ENCODE measurements at places on chromosomes 5 and 9.

- DNase-seq: no peak
Observed at GRCh38 chr5:74578356-74579044, 62.0 kb downstream of the ENC1 start.

DNA sequence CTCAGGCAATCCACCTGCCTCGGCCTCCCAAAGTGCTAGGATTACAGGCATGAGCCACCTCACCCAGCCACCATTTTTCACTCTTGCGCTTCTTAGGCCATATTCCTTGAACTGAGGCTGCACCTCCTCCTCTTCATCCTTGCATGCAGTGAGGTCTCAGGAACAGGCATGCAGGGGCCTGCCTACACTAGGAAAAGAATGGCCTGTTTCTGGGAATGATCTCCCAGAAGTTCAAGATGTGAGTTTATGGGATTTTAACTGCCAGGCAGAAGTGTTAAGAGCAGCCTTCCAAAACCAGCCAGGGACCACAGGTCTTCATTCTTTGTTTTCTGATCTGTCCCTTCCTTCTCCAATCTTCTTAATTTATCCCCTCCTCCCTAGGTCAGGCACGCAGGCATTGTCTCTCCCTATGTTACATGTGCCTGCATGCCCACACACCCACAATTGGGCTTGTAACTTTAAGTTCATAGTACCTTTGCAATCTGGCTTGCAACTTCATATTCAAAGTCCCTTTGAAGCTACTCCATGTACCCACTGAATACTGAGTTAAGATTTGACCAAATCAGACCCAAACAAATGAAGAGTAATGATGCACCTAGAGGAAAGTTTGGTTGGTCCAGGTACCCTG is 10.5 kb upstream of the HSPA4 start:
- DNase-seq: no peak

GRCh38 chr5:33371660-33372059 is 69.1 kb upstream of the TARS1 start:
- no peak for DNase-seq

- DNase-seq: no peak
Observed at GRCh38 chr9:79598562-79599345, 27.0 kb downstream of the TLE4 start.

DNA sequence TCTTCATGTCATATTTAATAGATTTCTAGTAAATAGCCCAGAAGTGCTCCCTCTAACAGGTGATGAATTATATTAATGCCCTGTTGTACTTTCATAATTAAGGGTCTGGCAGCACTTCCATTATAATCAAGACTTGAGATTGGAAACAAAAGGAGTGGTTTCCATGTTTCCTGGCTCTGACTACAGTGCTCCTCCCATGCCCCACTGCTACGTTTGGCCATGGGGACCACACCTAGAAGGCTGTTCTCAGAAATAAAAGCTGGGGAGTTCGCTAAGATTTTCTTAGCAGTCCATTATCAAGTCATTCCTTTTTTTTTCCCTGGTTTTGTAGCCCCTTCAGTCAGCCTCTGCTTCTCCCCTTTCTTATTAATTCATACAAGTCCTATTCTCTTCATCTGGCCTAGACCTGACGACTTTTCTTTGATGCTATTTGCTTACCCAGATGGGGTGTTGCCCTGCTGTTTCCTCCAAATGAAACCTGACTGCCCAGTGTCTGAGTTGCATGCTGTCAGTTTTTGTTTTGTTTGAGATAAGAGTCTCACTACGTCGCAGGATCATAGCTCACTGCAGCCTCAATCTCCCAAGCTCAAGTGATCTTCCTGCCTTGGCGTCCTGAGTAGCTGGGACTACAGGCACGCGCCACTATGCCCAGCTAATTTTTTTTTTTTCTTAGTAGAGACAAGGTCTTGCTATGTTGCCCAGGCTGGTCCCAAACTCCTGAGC is 312.1 kb upstream of the EFNA5 start:
- no peak for DNase-seq

DNA sequence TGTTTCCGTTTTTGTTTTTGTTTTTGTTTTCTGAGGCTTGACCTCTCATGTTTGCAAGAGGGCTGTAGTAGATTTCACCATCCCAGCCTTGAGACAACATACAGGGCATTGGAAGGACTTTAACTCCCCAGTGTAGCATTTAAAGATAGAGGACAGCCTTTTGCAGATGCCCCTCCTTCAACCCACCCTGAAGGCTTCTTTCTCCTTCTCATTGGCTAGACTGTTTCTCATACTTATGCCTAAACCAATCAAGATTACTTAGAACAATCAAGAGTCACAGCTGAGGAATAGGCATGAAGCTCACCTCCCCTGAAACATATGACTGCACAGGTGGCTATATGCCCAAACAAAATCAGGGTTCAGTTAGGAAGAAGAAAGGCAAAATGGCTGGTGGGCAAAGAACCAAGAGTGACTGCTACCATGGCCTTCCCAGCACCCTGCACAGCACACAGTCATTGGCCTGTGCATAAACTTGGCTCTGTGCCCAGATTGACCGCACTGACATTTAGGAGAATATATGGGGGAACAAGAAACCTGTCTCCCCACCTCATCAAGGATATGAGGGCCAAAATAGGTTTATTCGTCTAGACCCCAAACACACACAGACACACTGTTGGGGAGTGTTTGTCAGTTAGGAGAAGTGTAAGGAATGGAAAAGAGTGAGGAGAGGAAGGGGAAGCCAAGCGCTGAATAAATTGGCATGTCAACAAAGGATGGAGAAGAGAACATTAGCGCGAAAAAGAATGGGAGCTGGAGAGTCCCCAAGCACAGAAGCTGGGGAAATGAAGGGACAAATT is 137.3 kb upstream of the RANBP3L start:
- no peak for DNase-seq

DNA sequence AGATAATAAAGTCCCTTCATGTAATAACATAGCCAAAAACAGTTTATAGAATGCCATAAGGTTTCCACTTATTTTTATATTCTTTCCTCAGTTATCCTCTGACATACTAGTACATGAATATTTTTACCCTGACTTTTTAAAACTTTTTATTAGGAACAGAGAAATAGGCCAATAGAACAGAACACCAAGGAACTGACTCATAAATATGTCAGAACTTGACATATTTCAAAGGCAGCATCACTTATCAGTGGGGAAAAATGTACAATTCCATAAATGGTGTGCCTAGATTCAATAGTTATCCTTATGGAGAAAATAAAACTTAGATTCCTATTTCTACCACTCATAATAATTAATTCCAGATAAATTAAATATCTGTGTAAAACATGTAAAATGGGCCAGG is 9.4 kb downstream of the STARD4 start:
- DNase-seq: no peak

GRCh38 chr5:150341331-150341730 is 16.2 kb upstream of the TCOF1 start:
- no peak for DNase-seq

DNA sequence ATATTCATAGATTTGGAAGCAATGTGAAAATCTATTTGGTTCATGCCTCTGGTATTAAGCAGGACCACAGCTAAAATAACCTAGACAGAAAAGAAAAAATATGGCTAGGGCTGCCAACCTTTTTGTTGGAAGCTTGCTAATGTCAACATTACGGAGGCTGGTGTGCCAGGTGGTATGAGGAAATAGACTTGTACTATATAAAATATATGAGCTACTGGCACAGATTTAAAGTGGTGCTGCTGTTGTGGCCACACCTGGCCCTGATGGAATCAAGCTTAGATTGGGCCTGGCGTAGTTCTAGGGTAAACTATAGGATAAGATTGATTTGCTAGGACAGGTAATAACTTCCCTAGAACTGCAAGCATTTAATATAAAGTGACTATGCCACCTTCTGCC is 10.6 kb upstream of the PARP8 start:
- DNase-seq: no peak

DNA sequence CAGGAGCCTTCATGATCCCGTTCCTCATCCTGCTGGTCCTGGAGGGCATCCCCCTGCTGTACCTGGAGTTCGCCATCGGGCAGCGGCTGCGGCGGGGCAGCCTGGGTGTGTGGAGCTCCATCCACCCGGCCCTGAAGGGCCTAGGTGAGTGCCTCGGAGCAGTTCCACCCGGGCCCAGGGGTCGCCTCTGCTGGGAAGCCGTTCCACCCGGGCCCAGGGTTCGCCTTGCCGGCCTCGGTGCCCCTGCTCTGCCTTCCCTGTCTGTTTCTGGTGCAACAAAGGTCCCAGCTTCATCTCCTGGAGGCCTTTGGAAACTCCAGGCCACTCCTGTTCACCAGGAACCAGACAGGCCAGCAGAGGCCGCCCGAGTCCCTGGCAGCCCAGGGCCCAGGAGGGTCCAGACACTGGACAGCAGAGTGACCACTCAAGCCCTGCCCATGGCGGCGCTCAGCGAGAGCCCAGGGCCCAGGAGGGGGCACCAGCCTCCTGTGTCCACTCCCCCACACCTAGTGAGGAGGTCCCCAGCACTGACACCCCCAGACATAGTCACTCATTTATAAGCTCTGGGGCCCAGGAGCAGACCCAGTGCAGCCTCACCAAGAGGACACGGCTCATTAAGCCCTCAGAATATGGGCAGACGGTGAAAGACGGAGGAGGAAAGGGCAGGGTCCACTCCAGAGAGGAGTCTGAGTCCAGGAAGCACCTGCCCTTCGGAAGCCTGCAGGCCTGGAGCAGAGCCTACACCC is 7.5 kb downstream of the SLC6A19 start:
- DNase-seq: no peak

- no peak for DNase-seq
Observed at GRCh38 chr9:129773262-129774048, 20.6 kb upstream of the PTGES start.

- DNase-seq: no peak
Observed at GRCh38 chr9:6184749-6185645, 30.6 kb upstream of the IL33 start.

DNA sequence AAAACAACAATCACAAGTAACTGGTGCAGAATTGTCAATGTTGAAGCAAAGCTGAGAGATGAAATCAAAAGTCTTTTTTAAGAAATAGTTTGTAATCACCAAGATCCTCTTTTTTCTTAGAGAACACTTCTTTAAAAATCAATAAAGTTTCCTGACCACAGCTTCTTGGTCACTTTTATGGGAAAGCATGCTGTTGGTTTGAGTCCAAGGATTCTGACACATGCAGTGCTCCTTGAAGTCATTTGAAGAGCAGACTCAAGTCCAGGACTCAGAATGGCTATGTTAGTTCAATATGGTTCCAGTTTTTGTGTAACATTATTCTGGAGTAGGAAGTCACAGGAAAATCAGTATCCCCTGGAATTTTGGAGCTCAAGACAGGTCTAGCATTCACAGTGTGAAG is 480.6 kb downstream of the NR2F1-AS1 start:
- DNase-seq: no peak

- DNase-seq: no peak
Observed at GRCh38 chr5:159021901-159022556, 77.7 kb downstream of the EBF1 start.

DNA sequence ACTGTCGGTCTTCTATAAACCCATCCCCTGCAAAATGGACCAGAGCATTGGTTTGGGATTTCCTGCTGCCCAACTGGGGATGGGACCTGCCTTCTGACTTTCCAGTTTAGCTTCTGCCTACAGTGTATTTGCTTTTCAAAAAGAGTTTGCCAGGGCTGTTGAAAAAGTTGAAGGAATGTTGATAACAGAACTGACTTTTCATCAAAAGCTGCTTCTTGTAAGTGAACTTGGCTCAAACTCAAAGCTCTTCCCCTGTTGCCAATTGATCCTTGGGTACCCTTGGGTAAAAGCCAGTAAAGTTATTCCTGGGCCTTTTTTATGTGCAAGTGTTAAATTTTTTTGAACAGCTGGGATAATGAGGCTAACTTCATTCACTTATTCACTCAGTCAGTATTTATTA is 142.9 kb upstream of the SLC30A5 start:
- no peak for DNase-seq

Data from esophagus squamous epithelium (tissue), 5 donors.